ENCODE measurements at places on chromosomes 16 and 17.

DNA sequence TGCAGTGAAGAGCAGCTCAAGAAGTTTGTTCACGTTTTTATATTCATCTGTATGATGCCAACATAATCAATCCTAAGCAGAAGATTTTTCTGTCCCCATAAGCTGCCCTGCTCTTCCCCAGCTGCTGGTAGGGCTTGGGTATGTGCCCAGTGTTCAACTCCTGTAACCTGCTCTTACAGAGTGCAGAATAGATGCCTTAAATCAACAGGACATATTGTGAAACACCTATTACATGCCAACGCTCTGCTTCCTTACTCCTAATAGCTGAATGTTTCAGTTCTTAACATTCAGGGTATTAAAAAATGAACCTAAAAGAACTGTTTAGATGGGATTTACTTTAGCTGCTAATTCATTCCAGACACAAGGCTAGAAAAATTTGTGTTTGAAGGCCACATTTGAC lies 190.9 kb downstream of the HS3ST3A1 start:
- DNase-seq: no peak

- DNase-seq: no peak
These were observed 207.0 kb downstream of the MSI2 start for GRCh38 chr17:57463103-57463885.

GRCh38 chr17:57332501-57332900 lies 76.2 kb downstream of the MSI2 start:
- DNase-seq: no peak

- DNase-seq: no peak
These were observed at the start of gene FBXL19 for GRCh38 chr16:30923554-30924075. FBXL19 (plus strand) TSS chr16:30923572; CDS start chr16:30925755, 2,183 bp downstream.

GRCh38 chr16:2473999-2474876 lies 689 bp upstream of the TBC1D24 start:
- DNase-seq: no peak

DNA sequence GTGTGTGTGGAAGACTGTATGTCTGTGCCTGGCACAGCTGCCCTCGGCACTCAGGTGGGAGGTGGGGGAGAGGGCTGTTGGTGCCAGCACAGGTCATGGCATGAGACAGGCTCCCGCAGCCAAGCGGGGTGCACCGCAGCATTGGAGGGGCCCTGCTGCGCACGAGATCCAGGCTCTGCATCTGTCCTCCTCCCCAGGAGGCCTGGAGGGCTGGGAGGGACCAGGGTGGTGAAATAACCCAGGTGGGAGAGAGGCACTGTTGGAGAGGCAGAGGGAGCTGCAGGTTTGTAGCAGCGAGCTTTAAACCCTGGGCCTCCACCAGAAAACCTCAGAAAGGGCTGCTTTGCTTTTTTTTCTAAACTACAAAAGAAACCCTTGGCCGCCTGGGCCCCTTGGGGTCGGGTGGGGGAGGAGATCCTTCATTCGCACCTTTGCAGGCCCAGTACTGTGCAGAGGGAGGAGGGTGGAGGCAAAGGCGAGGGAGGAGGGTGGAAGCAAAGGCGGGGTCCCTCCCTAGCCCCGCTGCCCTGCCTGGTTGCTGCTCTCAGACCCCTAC lies 241.7 kb downstream of the SEC14L1 start:
- DNase-seq: no peak

GRCh38 chr17:72104164-72104862 lies 16.5 kb upstream of the SOX9 start:
- no peak for DNase-seq

DNA sequence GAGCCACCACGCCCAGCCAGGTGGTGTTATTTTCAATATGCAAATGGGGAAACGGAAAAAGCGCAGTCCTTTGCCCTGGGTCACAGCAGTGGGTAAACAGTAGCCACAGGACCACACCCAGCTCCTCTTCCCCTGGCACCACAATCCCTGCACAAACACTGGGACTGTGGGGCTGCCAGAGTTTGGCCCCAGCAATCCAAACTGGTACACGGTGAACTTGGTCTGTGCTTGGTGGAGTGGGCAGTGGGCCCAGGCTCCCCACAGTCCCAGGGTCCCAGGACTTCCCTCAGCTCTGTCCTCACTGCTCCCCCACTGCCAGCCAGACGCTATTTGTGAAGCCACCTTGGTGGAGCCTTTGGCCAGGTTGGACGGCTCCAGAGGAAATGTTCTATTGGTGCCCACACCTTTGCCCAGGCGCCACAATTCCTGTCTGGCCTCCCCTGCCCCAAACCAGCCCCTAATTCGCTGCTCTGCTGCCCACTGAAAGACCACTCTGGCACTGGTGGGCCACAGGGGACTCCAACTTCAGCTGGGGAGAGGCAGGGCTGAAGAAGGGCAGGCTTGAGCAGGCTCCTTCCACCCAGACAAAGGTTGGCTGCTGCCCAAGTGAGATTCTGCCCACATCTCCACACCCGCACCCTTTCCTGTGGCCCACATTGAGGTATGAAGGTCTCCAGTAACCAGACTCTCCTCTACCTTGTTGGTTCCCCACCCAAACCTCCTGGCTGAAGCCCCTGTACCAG lies 2.1 kb downstream of the CHAD start:
- no peak for DNase-seq

GRCh38 chr17:35214631-35215273 lies 20.6 kb upstream of the SLC35G3 start:
- DNase-seq: no peak

GRCh38 chr16:81558077-81558443 lies 113.5 kb downstream of the CMIP start:
- no peak for DNase-seq

Measured in globus pallidus (tissue), 1 donor.